ENCODE measurements at places on chromosomes 3 and 15. TPM values are rescaled to one million over a fixed set of nuclear protein-coding genes. Genes with fewer than 3 reads are reported as not detected.

DNA sequence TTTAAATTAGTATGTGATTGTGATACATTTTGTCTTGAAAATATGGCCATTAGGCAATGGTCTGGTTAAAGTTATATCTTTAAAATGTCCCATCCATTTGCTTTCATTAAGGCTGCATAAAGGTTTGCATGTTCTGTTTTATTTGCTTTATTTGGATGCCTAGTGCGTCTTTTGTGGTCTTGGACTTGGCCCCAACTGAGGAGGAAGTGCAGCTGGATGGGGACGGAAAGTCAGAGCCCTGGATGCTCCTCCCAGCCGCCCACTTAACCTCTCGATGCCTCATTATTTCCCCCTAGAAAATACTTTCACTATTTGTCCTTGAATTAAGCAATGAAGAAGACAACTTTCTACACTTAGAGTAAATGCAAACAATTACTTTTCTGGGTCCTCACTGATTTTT is 898.2 kb downstream of the MCTP2 start:
- DNase-seq: no peak

DNA sequence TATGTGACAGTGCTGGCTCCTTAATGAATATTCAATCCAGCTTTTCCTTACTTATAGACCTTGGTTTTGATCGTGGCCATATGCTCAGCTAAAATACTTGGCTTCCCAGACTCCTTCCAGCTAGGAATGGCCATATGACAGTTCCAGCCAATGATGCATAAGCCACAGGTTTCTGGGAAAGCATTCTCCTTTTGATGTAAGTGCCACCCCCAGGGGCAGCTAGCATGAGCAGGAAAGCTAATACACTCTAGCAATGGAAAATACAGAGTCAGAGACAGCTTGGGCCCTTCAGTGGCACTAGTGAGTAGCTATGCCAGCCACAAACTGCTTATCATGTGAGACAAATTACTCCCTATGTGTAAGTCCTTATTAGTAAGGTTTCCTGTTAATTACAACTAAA is 26.7 kb downstream of the TBC1D2B start:
- no peak for DNase-seq

DNA sequence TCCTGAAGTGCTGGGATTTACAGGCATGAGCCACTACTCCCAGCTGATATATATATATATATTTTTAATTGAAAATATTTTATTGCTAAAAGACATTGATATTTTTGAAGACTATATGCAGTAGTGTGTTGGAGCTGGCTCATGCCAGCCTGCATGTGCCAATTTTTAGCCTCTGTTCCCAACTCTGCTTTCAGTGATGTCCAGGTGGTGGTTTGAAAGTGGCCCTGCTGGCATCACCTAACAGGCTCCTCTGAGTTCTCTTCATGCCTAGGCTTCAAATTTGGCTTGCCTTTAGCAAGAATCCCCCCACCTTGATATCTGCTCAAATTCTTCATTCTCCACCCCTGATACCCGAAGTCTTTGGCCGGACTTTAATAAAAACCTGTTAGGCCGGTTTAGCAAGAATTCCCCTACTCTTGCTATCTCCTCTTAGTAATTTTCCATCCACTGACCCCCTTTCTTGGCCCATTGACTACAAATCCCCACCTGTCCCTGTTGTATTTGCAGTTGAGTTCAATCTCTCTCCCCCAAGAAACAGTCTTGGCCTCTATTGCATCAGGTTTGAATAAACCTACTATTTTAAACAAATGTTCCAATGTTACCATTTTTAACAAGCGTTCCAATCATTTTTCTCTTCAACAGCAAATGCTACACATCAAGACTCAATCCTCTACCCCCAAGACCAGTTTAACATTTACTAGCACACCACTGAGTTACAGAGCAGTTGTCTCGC is 23.9 kb upstream of the CTSH start:
- DNase-seq: no peak

DNA sequence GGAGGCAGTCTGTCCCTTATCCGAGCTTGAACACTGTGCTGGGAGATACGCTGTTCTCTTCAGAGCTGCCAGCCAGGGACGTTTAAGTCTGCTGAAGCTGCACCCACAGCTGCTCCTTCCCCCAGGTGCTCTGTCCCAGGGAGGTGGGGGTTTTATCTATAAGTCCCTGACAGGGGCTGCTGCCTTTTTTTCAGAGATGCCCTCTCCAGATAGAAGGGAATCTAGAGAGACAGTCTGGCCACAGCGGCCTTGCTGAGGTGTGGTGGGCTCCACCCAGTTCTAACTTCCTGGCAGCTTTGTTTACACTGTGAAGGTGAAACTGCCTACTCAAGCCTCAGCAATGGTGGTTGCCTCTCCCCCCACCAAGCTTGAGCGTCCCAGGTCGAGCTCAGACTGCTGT is 319.9 kb upstream of the GRM7 start:
- DNase-seq: no peak

GRCh38 chr3:100781301-100781700 is 72.0 kb downstream of the TFG start:
- DNase-seq: no peak

DNA sequence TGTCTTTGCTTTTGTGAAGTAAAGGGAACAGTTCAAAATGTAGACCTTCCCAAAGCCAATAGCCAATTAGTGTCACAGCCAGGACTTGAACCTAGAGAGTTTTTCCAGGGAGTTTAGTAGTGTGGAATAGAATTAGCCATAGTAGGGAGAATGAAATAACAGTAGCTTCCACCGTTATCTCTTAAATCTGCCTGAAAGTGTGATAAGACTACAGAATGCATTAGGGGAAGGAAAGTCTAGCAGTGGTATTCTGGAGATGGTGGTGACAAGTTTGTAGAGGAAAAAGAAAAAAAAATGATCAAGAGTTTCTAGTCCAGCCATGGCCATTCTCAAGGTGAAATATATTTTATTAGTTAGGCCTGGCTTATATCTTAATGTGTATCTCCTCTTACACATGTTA is 13.8 kb downstream of the ATP11B start:
- no peak for DNase-seq

DNA sequence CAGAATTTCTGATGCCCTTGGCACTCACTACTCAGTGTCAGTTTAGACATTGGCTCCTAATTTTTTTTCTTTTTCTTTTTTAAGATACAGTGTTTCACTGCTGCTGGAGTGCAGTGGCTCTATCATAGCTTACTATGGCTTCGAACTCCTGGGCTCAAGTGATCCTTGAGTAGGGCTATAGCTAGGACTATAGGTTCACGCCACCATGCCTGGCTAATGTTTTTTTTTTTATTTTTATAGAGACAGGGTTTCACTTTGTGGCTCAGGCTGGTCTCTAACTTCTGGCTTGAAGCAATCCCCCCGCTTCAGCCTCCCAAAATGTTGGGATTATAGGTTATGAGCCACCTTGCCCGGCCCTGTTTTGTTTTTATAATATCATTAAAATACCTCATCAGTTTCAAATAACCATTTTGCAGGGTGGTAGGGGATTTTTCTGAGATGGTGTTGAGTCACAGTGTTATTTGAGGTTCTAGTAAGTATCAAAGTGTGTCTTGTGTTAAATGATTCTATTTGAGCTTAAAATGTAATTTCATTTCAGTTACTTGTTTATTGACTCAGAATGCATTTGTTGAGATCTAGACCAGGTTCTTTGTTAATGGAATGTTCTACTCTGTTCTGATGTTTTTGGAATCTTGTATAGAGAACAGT is 7.0 kb downstream of the FNDC3B start:
- no peak for DNase-seq

- no peak for DNase-seq
These were observed 249.9 kb downstream of the SHOX2 start for GRCh38 chr3:157856078-157856939.

- DNase-seq: no peak
These were observed 34.5 kb downstream of the PSTPIP1 start for GRCh38 chr15:77029166-77030047.

DNA sequence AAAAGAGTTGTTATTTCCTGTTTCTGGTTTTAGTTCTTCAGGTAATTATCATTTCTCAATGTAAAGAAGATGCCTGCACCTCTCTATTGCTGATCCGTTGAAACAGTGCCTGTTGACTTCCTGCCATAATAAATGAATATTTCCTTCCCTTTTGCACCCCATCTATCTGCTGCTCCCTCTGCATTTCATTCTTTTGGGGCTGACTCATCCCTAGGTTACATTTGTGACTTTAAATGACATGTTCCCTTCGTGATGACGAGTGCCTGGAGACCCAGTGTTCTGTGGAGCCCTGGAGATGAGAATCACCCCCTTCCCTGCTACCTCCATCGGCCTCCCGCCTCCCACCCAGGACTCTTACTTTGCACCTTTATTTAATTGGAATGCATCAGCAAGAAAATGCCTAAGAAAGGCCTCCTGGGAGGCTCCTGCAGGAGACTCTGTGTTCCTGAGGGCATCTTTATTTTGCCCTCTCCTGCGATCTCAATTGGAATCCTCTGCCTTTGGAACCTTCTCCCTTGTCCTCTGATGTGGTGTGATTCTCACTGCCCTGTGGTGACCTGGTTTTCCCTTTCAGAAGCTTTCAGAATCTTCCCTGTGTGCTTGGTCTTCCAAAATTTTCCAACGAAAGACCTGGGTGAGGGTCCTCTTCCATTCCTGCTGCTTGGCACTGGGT is 13.7 kb downstream of the LRRK1 start:
- no peak for DNase-seq

GRCh38 chr3:100019719-100020118 is 94.6 kb downstream of the FILIP1L start:
- DNase-seq: no peak

- no peak for DNase-seq
These were observed 95.0 kb upstream of the NMNAT3 start for GRCh38 chr3:139772539-139773500.

DNA sequence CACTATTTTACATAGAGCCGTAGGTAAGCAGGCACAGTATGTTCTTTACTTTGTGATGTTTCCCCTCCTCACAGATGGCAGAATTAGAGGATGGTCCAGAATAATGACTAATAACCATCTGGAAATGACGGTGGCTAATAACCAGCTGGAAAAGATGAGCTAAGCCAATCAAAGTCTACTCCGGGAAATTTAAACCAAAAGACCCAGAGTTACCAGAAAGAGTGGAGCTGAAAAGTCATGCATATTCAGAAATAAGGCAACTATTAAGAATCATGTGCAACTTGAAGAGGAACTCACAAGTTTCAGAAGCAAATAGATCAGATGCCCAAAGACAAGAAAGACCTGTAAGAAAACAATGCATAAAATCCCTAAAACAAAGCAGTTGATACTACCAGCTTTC is 33.6 kb downstream of the DMXL2 start:
- DNase-seq: no peak

- DNase-seq: peak; percentile 48
These were observed 16.0 kb downstream of the HDAC11 start for GRCh38 chr3:13495921-13496723.

- DNase-seq: no peak
These were observed 25.7 kb downstream of the DNAH12 start for GRCh38 chr3:57518276-57518915.

GRCh38 chr3:157067114-157067513 is 92.8 kb downstream of the CCNL1 start:
- DNase-seq: no peak

GRCh38 chr3:72086042-72086742 is 301.2 kb upstream of the PROK2 start:
- DNase-seq: no peak

- no peak for DNase-seq
These were observed 18.1 kb downstream of the H1-8 start for GRCh38 chr3:129560911-129561594.

DNA sequence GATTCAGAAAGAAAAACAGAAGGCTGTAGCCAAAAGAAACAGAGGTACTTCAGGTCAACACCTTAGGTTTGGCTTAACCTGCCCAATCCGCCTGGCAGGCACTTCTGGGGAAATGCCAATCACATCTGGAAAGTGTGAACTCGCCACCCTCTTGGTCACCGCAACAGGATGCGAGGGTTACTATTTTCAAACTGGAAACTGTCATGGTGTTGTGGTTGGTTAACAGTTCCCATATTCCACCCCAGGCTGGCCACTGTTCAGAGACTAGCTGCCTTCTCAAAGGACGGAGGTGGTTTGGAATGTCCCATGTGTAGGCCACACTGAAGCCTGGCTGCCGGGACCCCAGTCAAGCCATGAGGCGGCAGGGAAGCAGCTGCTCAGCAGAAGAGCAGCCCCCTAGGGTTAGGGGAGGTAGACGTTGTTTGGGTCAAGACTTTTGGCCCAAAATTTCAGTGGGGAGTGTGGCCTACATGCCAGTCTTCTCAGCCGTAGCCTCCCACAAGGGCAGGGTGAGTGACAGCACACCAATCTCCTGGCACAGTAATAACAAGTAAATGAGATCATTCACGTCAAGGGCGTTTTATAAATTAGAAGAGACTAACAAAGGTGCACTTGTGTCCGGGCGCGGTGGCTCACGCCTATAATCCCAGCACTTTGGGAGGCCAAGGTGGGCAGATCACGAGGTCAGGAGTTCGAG is 54.6 kb downstream of the UMPS start:
- no peak for DNase-seq

PFKFB4 gene
- total RNA-seq: 6.0 TPM

ITGB5 gene
- total RNA-seq: 446 TPM

TM4SF4 gene
- total RNA-seq: 0.46 TPM

CASR gene
- not detected for total RNA-seq

GATM gene
- total RNA-seq: 7.6 TPM

RNF123 gene
- total RNA-seq: 23.1 TPM

TERC gene
- total RNA-seq: 6.0 TPM

CFAP91 gene
- 0.90 TPM for total RNA-seq

CKMT1A gene
- total RNA-seq: 4.6 TPM

Measured in Panc1 (cell line).